ENCODE measurements at places on chromosomes 16 and 17. TPM values are rescaled to one million over a fixed set of nuclear protein-coding genes. Genes with fewer than 3 reads are reported as not detected.

DNA sequence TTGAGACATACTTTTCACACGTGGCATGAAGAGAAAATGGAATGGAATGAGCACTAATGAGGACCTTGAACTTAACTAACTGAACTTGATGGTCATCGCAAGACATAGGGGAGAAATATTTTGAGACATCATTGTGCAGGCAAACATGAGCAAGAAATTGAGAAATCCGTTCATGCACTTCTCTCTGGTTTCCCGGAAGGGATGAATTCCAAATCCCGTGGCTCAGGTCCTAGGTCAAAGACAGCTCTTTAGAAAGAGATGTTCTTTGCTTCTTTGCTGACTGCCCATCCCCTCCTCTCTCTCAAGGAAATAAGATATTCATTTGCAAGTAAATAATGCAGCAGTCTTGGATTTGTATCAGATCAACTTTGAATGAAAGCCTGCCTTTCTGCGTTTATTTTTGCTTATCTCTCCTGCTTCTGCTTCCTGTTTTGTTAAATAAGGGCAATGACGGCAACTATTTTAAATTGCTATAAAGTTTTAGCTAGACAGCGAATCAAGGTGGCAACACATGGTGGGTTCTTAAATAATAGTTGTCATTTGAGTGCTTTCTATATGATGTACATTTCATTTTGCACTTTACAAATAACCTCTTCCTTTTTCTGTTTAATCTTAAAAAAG, 657.8 kb downstream of the MAF start:
- DNase-seq, result no peak

DNA sequence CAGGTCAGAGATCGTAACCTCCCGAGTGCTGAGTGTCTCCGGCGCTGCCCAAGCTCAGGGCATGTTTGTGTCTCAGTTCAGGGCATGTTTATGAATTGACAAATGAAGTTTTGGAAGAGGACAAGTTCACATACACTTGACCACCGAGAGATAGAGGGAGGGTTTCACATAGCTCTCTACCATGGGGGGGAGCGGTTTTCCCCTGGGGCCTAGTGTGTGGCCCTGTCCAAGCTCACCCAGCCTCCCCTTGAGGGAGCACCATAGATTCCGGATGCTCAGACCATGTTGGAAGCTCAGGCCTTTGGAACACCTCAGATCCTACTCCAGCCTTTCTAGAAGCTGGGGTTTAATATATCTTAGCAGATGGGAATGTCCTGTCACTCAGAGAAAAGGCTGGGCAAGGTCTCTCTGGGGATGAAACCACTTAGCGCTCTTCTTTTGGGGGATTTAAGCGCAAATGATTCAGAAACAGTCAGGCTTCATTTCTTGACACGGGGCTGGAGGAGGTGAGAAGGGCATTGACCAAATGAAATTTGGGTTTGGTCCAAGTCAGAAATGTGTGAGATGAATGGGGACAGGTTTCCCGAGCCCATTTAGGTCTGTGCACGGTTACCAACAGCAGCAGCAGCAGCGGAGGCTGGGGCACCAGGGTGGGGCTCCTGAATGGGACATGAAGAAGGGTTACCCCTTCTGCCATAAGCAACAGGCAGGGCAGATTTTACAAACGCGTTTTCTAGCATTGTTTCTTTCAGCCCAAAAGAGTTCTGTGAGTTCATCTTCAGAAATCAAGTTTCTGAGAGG, 96.6 kb downstream of the METRNL start:
- peak; percentile 11 for DNase-seq

- no peak for DNase-seq
Measured at GRCh38 chr16:54116124-54116655, 170.4 kb downstream of the IRX3 start.

GRCh38 chr16:22789281-22789945, 24.5 kb upstream of the HS3ST2 start:
- DNase-seq, result no peak

DNA sequence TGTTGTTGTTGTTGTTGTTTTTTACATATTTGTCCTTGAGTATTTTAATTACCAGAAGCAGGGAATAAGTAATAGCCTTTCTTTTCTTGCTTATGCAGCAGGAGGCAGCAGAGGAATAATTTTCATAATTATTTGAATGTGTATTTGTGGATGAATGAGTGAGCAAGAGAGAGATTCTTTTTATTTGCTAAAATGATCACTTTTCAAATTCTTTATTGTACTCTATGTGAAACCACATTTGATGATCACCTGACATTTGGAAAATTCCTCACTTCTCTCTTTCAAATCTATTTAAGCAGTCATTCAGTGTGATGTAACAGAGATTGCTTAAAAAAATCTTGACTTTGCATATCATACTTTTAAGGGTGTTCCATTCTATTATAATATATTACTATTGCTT, 223.6 kb downstream of the BCAS3 start:
- DNase-seq, result no peak

DNA sequence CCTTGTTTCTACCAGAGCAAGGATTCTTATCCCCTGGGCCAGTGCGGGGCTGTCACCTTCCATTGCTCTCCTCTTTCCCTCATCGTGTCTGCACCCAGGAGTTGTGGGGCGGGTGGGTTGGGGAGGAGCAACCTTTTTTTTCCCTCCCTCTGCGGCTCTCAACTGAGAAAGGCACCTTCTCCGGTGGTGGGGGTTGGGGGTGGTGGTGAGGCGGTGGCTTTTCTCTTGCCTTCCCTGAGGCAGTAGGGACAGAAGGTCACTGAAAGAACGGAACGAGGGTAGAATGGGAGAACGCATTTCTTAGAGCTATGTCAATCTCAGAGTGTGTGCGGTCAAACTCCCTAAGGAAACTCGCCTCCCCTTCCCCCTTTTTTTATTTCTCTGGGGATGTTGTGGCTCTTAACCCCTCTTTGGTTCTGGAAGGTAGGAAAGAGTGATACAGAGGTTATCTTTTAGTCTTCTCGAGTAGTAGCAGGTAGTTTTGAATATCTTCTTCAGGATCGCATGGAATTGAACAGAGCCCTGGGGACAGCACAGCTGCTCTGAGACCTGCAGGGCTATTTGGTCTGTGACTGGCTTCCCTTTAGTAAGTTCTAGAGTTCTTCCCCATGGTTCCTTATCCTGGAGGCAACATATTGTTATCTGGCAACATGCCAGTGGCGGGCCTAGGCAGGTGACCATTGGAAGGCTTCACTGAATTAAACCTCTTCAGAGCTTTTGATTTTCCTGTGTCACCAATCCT, 994 bp downstream of the CLTC start:
- no peak for DNase-seq

DNA sequence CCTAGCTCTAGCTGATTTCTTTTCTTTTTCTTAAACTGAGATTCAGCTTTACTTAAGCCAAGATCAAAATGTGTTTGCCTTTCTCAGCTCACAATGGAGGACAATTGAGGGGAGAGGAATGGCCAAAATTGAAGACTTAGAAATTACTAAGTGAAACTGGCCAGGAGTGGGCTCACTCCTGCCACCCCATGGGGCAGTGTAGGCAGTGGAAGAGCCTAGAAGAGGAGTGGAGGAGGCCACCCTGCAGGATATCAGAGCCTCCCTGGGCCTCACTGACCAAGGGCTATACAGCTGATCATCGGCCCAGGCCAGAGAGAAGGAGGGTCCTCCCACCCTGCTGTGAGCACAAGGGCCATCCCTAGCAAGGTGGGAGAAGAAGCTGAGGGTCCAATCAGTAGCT, 119.8 kb downstream of the CCT6B start:
- no peak for DNase-seq

DNA sequence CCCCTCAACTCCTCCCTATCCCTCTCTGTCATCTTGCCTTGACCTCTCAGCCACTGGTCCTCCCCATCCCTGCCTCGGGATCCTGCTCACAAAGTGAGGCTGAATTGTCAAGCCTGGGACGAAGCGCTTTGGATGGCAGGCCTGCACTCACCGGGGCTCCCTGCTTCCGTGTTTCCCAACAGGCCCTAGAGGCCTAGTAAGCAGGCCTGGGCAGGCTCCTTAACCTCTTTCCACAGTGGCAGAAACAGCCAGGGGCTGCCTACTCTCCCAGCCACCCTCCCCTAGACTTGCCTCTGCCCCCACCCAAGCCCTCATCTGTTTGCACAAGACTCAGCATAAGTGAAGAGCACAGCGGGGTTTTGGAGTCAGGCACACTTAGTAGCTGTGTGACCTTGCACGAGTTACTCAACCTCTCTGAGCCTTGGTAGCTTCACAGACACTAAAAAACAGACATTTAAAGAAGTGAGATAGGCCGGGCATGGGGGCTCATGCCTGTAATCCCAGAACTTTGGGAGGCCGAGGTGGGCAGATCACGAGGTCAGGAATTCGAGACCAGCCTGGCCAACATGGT, 5.0 kb upstream of the FADS6 start:
- no peak for DNase-seq

GRCh38 chr17:35816723-35817122, 7.4 kb downstream of the TAF15 start:
- no peak for DNase-seq

- no peak for DNase-seq
Measured at GRCh38 chr16:64659866-64660265, 462.0 kb downstream of the CDH11 start.

DNA sequence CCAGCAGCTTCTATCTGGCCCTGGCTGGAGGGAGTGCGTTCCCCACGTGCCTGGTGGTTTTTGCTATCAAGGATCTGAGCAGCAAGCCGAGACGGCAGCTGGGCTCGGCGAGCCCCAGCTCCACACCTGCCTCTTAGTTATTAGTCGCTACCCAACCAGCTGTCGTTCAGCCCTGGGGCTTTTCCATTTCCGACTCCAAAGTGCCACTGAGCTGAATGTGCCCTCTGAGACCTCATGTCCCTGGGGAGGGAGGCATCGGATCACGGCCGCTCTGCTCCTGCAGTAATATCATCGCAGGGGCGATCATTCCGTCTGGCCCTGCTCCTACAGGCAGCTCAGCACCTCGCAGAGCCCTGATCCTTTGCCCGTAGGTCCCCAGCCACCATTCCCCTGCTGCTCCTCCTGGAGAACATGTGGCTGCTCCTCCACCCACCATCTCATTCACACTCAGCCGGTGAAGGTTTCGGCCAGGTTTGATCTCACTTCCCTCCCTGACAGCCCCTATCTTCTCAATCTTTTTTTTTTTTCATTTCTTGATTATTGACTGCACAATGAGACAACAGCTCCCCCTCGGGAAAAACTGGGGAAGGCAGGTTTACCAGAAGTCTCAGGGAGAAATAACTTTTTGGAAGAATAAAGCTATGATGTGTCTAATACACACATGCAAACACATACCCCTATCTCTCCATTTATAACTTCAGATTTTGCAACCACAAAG, 86.7 kb downstream of the ZFHX3 start:
- no peak for DNase-seq

DNA sequence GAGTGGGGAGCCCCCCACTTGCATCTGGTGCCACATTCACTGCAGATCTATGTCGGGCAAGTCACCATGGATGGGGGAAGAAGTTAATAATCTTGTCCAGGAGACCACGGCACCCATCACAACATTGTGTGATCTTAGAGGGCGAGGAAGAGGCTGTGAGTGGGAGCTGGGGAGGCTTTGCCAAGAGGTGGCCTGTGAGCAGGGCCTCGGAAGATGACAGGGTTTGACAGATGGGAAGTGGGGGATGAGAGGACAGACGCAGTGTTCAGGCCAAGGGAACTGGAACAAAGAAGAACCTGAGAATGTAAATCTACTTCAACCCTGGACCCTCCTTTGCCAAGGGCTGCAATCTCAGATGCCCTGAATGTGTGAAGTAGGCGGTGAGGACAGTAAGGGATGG, 12.4 kb downstream of the ACE start:
- no peak for DNase-seq

GRCh38 chr16:88578446-88579313, 8.5 kb downstream of the ZC3H18 start:
- no peak for DNase-seq

- peak; percentile 81 for DNase-seq
Measured at GRCh38 chr17:382644-383533, 30.3 kb upstream of the RPH3AL start.

DNA sequence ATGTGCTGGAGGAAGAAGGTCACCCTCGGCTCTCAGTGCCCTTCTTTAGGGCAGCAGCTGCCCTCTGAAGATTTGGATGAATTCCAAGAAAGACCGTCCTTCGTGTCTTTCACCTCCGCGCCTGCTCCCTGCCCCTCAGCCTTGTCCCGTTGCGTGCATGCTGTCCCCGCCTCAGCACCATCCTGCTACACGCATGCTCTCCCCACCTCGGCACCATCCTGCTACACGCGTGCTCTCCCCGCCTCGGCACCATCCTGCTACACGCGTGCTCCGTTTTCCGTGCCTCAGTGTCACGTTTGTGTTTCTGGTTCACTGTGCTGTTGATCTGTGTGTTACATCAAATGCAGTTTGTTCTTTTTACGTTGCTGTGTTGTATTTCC, 13.5 kb downstream of the ACSF3 start:
- DNase-seq, result no peak

DNA sequence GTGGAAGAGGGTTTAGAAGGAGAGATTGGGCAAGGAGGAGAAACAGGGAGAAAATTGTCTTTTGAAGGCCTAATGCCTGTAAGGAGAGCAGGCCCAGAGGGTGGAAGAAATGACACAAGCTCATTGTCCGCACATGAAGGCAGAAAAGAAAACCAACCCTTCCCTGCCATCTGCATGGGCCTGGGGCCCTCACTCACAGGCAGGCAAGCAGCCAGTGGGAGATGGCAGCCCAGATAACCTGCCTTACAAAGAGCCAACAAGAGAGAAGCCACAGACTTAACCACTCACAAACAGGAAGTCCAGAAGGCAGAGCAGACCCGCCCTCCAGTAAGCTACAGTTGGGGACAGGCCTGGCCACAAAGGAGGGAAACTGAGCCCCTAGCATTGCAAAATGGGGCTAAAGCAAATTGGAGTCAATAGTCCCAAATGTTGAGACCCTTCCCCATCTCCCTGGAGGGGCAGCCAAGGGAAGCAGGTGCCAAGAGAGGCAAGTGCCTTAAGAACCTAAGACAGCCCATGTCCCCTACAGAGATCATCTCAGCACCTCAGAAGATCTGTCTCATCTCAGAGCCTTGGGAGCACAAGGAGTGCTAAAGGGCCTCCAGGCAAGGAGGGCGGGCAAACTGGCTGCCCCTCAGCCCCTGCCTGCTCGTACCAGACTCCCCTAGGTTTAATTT, 7.3 kb upstream of the TSPOAP1 start:
- no peak for DNase-seq

GRCh38 chr17:71157297-71157696, 963.5 kb upstream of the SOX9 start:
- no peak for DNase-seq

DNA sequence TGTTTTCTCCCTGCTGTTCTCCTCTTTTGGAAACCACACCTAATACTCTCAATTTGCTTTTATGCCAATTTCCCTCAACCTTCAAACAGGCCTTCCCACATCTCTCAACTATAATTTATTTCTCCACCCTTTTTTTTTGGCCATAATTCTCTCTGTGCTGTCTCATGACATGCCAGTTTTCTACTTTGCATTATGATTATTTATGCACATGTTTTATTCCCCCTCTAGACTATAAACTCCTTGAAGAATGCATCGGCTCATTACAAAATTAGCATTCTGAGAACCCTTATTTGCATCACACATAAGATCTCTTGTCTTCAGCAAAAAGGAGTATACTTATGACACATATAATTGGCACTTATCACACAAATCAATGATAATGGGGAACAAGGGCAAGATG, 10.9 kb upstream of the LYRM9 start:
- DNase-seq, result no peak

- DNase-seq, result no peak
Measured at GRCh38 chr16:55494994-55495421, 13.9 kb upstream of the LPCAT2 start.

Gene ESRP2
- total RNA-seq, result 45.8 TPM

Gene NEUROD2
- not detected for total RNA-seq

Gene OMG
- not detected for total RNA-seq

Gene C17orf78
- not detected for total RNA-seq

Gene C1QTNF8
- not detected for total RNA-seq

Gene KRTAP16-1
- total RNA-seq, result not detected

Gene DNAH2
- total RNA-seq, result 0.21 TPM

Gene CMTM2
- total RNA-seq, result not detected

Gene P2RX5
- total RNA-seq, result 15.5 TPM

Gene PDPR
- total RNA-seq, result 43.1 TPM
